ENCODE measurements at places on chromosomes 6 and 20.

DNA sequence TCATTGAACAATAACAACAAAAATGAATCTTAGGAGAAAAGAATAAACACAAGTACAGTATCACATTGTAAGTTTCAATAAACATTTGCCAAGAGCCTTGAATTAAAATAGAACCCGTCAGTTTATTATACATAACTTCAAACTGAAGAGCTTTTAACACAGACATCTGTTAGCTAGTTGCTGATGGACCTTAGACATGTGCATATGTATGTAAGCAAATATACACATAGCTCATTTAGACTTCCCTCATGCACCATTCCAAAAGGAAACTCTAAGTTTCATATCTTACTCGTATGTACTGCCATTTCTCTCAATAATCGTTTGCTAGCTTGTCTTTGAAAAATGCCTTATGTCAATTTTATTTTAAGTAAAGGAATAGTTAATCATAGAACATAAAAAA is 235.0 kb downstream of the TENT5A start:
- DNase-seq = no peak

GRCh38 chr6:87971605-87972262 is 75.9 kb upstream of the SPACA1 start:
- no peak for DNase-seq

GRCh38 chr6:74892091-74892490 is 313.8 kb downstream of the COL12A1 start:
- DNase-seq = no peak

DNA sequence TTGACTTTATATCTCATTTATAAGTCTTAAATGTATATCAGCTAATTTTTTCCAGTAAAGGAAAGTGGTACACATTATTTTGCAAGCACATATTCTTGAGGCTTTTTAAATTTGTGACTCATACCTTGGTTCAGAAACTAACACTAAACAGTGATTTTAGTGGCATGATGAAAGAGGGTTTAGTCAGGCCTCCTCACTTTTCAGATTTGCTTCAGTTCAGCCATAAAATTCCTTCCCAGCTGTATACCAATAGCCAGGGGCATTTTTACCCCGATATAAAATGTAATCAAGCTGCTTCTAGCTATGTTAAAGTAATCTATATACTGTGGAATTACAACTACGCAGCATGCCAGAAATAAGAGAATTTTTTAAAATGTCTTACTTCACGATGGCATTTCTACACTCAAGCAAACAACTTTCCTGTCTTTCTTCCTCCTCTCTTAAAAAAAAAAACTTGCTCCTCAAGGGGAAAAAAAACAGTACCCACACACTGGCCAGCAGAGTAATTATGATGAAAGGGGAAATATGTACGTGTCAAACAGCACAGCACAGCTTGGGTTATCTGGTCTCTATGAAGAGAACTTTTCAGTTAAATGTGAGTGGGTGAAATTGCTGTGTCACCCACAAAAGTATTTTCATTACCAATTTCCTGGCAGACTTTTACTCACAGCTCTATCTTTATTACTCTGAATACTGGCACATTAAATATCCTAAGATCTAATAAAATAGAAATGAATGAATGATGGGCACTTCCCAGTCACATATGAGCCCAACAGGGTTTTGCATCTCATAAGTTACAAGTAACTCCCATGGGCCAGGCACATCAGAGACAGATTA is 244.8 kb upstream of the TENT5A start:
- no peak for DNase-seq

GRCh38 chr6:123420512-123420911 is 216.2 kb downstream of the TRDN start:
- no peak for DNase-seq

- no peak for DNase-seq
These were observed 78.0 kb downstream of the SLC22A3 start for GRCh38 chr6:160426136-160426535.

- DNase-seq = no peak
These were observed 674 bp downstream of the MAPK14 start for GRCh38 chr6:36028088-36028876.

DNA sequence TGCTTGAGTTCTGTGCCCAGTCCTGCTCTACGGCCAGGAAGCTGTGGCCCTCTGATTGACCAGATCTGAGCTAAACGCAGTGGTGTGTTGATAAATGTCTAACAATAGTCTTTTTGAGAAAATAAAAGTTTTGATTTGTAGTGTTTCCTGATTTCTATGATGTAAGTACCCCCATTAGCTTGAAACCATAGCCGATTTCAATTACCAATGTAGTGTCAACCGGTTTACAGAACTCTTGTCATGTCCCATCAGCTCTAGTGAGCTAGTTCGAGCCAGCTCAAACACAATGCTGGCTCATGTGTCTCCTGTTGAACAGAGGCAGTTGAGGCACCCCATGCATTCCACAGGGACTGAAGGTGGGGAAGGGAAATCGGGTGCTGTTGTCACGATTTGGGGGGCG is 56.7 kb upstream of the ZMYND8 start:
- no peak for DNase-seq

DNA sequence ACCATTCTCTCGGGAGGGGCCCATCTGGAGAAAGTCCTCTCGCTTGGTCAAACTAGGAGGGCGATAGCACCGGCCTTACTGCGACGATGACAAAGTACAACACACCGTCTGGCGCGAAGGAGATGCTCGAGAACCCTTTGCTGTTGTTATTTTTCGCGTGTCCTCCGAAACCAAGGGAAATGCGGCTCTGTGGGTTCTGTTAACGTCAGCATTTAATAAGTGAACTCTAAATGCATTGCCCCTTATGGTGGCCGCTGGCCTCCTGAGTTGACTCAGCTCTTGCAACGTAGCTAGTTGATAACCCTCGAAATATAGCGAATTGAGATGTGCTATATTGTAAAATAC is 577 bp upstream of the SCAND1 start:
- DNase-seq = no peak

DNA sequence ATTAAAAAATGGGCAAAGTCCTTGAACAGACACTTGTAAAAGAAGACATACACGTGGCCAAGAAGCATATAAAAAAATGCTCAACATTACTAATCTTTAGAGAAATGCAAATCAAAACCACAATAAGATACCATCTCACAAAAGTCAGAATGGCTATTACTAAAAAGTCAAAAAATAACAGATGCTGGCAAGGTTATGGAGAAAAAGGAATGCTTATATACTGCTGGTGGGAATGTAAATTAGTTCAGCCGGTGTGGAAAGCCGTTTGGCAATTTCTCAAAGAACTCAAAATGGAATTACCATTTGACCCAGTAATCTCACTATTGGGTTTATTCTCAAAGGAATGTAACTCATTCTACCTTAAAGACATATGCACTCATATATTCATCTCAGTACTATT is 166.6 kb downstream of the KHDC1L start:
- DNase-seq = no peak

- no peak for DNase-seq
These were observed 54.6 kb upstream of the RIPOR2 start for GRCh38 chr6:24990236-24990845.

GRCh38 chr6:142940487-142940886 is 4.5 kb downstream of the HIVEP2 start:
- no peak for DNase-seq

DNA sequence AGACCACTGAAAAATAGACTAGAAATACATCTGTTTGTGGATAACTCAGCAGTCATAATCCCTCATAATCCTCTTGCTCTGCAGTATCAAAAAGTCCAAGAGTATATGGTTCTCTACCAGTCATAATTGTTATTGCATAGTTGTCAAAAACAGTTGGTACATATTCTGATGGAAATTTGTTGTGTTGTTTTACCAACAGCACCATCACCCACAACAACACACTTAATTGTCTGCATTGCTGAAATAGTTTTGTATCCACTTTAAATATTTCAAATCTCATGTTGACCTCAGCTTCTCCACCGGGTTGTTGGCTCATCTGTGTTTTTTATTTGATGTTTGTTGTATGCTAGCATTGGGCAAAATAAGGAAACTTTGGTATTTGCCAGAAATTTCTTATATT is 39.4 kb downstream of the ITCH start:
- DNase-seq = no peak

DNA sequence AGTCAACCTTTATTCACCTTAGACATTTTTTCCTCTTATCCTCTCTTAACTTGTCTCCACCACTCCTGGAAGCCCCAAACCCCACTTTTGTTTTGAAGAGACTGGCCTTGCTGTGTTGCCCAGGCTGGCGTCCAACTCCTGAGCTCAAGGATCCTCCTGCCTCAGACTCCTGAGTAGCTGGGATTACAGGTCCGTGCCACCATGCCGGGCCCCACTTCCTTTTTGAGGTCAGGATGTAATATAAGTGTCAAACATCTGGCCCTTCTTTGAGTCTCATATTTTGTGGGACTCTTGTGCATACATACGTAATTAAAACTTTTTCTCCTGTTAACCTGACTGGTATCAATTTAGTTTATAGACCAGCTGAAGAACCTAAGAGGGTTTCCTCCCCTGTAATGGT is 1.4 kb upstream of the CDK19 start:
- DNase-seq = no peak

GRCh38 chr6:16150098-16150497 is 21.2 kb downstream of the MYLIP start:
- DNase-seq = no peak

- no peak for DNase-seq
These were observed 61.1 kb upstream of the GATA5 start for GRCh38 chr20:62536871-62537401.

DNA sequence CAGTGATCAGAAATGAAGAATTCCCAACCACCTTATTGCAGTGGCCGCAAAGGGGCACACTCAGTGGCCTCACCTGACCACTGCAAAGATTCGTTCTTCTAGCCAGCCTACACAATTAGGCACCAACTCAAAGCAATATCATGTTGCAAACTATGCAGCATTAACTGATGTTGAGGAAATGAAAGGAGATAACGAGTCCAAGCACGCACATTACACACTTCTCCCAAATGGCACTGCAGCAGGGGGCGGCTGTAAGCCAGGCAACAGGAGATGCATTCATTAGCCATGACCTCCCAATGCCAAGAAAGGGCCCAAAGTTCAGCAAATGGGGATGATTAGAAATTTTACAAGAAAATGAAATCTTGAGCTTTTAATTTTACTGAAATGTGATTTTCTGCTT is 39.3 kb downstream of the ATXN1 start:
- peak; percentile 4 for DNase-seq

- DNase-seq = no peak
These were observed 44.9 kb downstream of the ATXN1 start for GRCh38 chr6:16716321-16716858.

GRCh38 chr6:151060766-151061531 is 178.8 kb upstream of the AKAP12 start:
- no peak for DNase-seq

DNA sequence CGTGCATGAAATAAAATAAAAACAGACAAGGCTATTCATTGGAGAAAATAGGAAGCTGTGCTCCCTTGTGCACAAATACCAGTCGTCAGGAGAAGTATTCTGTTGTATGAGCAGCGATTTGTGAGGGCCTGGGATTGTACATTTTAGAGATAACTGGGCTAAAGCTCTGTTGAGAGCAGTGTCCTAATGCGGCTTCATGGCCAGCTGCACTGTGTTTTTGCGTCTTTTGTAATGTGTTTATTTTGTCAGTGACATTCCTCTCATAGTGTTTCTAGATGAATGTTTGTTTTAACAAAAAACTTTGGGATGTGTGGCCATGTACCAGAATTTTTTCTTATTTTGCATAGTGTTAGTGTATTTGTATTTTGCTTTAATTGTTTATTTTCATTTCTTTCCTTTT is 14.8 kb downstream of the ERMARD start:
- DNase-seq = no peak

GRCh38 chr6:1864496-1864895 is 254.8 kb downstream of the FOXC1 start:
- DNase-seq = no peak

DNA sequence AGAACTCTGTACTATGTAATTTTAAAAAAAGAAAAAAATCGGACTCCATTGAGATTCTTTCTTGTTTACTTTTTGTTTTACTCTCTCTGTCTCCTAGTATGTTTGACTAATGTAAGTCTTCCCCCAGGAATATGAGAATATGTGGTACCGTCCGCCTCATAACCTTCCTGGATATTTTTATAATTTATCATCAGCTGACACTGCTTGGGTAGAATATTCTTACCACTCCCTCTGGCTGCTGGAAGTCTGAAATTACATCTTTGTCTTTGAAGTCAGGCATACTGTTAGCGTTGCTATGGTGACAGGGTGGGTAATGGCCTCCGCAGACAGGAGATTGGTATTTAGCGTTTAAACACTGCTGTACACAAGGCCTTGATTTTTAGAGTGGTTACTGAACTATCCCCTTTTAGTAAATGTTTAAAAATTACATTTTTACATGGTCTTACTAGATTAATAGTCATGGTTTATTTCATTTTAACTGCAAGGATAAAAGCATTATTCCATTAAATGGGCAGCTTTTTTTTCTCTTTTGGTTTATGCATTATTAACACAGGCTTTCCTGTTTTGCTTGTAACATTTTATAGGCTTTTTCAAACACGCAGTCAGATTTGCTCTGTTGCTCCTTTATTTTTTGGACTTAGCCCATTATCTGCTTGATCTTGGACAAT is 176.4 kb downstream of the ARID1B start:
- peak; percentile 89 for DNase-seq

GRCh38 chr20:4613718-4614620 is 107.7 kb upstream of the PRND start:
- DNase-seq = peak; percentile 74

DNA sequence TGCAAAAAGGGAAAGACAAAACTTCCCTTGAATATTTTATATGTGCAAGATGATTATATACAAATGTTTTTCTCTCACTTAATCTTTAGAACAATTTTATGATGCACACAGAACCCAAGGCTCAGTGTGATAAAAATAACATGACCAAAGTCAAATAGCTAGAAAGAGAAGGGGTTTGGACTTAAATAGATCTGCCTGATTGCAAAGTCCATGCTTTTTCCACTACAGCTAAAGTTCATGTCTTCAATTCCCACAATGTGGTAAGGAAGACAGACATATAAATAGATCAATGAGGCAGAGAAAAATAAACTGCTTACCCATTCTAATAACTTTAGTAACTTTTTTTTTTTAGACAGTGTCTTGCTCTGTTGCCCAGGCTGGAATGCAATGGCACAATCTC is 143.8 kb downstream of the CDK19 start:
- DNase-seq = no peak

DNA sequence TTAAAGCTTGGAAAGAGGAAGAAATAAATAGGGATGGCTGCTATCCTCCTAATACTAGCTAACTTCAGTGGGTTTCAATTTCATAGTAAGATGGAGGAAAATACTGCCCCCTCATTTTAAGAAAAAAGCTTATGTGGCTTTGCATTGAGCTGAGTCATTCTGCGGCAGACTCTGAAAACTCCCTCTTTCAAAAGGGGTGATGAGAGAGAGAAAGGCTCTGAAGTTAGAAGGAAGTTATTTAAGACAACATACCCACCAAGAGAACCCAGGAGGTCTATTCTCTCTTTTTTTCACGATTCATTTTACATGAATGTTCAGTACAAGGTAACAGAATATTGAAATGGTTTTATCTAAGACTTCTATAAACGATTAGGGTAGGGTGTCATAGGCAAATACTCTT is 4.5 kb downstream of the PRDM13 start:
- DNase-seq = no peak

Measured in NCI-H2081 (cell line).